AG04450 (cell line): ENCODE measurements at places on chromosomes 1 and 21.

DNA sequence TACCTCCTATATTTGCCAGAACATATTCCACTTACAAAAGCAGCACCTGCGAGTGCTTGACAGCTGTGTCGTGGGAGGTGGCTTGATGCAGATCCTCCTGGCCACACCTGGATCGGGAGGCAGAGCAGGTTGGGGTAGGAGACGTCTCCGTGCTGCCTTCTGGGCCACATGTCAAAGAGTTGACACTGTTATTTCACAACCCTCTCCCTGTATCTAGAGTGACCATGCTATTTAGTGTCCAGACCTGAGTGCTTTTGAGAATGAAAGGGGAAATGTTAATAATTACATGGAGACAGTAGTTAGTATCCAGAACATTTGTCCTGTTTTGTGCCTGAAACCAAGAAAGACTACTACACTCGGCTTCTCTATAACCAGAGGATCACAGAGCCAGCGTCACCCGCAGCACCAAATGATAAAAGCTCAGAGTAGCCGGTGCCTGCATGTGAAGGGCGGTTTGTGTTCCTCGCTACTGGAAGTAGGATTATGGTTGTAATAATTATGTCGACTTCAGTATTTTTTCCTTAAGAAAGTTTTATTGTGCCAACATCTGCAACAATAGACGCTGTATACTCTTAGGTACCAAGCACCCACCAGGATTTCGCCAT is 77.1 kb downstream of the GALNT2 start:
- DNase-seq, result no peak

DNA sequence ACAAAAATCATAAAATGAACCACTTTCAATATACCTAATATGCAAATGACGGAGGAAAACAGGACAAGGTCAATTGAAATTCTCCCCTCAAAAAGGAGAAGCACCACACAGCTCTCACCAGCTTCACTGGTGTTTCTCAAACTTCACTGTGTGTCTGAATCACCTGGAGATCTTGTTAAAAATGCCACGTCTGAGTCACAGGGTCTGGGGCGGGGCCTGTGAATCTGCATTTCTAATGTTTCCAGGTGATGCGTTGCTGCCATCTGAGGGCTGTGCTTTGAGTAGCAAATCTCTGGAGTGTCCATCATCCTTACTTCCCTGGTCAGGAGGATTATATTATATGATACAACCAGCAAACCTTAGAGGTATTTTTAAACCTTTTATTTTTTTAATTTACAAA is 9.0 kb downstream of the CLDN19 start:
- no peak for DNase-seq

- DNase-seq, result no peak
Observed at GRCh38 chr1:2180297-2181245, 14.0 kb downstream of the FAAP20 start.

DNA sequence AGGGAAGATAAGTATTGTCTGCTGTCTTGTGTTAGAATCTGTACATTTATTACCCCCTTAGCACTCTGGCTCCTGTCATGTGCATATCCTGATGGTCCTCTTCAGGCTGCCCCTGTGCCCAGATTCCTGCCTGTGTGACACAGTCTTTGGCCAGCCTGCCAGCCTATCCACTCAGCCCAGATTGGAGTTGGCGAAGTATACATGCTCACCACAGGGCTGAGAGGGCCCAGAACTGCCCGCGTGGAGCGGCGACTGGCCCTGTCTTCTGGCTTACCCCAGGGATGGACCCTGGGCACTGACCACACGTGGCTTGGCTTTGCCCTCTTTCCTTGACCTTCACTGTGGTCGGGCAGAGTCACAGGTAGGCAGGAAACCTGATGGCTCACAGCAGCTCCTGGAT is 11.4 kb downstream of the RNF220 start:
- no peak for DNase-seq

DNA sequence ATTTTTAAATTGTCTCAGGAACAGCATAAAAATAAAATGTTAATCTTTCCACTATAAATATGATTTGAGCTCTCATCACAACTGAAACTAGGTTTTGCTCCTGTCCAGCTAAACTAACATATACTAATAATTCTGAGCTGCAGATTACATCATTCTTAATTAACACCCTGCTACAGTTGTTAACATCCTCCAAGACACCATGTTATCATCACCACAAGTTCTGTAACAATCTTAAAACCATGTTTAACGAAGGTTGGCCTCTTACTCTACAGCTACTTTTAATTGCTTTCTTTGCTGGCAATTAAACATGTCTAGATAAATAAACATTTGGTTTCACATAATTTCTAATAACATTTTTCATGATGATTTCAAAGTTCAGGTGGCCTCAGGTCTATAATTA is 240.9 kb downstream of the FAF1 start:
- DNase-seq, result no peak

GRCh38 chr1:218507355-218508002 is 162.3 kb downstream of the TGFB2 start:
- no peak for DNase-seq

- no peak for DNase-seq
Observed at GRCh38 chr21:44855572-44855971, 17.9 kb downstream of the PTTG1IP start.

DNA sequence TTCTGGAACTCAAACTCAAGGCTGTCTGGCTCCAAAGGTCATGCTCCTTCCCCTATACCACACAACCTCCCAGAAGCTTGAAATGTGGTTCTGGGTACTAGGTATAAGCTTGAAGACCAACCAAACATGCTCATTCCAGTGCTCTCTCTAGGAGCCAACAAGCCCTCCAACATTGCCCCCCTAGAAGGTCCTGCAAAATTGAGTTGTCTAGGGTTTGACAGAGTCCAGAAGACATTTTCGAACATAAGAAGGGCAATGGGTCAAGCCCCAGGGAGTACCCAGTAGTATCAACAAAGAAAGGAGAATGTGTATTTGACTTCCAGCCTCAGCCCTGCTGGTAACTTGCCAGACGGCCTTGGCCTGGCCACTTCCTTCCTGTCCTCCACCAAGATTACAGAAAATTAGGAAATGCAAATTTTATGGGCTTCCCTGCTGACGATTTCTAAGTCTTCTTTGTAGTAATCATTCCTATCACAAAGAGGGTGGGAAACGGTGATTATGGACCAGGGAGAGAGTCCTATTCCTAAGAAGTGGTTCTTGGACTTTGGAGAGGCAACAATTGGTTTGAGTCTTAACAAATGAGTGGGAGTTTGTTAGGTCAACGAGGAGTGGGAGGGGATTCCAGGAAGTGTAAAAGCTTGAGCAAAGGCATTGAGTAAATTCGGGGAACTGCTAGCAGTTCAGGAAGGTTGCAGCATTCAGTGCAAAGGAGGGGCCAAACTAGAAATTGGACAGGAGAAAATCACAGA is 18.7 kb upstream of the SLAMF1 start:
- DNase-seq, result no peak
